HT-29 (cell line): ENCODE measurements at places on chromosomes 7 and 10.
A peak's percentile ranks its signal among the peaks of the same experiment; 100 is the strongest.

DNA sequence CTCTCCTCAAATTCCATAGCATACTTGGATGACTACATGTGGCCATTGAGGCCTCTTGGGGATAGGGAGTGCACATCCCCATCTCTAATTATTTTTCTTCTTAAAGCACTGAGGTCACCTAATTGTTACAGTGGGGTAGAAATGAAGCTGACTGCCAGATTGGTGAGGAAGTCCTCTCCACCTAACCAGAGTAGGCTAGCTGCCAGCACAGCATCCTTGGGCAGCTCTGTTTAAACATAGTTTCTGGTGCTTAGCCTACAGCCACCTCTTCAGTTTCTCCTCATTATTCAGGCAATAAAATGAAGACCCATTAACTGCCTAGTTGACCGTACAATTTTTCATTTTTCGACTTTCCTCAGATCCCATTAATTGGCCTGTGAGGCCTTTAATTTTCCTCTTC lies 104.6 kb downstream of the MLLT10 start:
- DNase-seq, result no peak

DNA sequence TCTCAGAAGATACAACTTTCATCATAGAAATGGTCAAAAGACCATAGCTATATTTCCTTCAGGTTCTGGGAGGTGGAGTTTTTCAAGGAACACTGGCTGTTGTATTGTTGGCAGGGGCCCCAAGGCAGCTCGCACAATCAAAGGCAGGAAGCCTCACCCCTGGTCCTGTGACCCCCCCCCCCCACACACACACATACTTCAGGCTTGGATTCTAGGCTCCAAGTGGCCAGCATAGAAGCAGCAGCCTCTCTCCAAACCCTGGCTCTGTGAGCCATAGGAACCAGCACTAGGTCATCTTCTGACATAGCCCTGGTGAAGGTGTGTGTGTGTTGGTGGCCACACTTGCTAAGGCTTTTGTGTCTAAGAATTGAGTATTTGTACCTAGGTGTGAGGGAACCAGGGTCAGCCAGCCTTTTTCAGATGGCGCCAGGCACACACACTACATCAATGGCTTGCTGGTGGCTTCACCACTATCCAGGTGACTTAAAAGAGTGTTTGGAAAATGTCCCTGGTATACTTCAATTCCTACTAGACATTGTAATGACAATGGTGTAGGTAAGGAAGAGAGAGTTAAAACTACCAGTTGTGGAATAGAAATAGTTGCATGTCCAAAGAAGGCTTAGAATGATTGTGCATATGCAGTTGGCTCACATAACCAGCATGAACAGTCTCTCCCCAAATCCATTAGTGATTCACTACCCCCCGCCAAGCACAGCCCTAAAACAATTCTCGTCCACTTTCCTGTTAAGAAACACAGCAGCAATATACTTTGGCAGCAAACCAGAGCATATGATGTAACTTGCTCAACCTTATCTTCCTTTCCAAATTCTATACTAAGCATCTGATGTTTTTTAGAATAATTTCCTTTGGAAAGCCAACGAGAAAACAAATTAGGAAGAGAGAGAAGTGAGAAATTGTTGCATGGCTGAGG lies 91.3 kb downstream of the AVL9 start:
- DNase-seq, result no peak

- no peak for DNase-seq
Observed at GRCh38 chr7:39686261-39686924, 63.0 kb downstream of the RALA start.

- DNase-seq, result peak; percentile 37
Observed at GRCh38 chr10:27192284-27192683, 37.1 kb downstream of the MASTL start.

DNA sequence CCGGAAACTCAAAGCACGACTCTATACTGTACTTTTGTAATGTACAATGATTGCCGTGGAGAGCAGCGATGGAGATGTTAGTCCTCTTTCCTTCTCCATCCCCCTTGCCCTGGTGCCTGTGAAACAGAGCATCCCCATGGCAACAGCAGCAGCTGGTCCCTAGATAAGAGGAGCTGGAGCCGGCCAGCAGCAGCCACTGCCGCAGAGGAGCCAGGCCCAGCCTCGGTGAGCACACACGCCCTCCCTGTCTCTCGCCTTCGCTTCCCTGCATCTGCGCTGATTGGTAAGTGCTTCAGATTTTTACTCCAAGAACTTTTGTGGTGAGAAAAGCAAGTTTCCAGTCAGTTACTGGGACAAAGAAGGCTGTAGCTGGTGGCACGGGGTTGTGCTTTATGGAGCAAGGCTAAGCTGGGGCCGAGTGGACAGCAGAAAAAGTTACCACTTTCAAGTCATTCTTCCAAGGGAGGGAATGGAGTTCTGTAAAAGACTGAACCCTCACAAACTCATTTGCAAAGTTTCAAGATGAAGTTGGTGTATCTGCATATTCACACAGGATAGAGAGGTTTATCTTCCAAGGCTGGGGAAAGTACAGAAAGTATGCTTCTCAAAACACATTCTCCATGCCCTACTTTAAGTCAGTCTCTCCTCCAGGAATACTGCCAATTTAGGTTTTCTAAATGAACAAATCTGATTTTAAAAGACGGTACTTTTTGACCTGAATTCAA lies at the start of gene PPP1R17:
TSS of gene PPP1R17 (plus strand) at position 192 of the 725 bp plus-strand sequence. CDS start 5,227 bp downstream, outside the sequence.
- no peak for DNase-seq

- DNase-seq, result no peak
Observed at GRCh38 chr7:77427996-77428603, 12.0 kb upstream of the GSAP start.

DNA sequence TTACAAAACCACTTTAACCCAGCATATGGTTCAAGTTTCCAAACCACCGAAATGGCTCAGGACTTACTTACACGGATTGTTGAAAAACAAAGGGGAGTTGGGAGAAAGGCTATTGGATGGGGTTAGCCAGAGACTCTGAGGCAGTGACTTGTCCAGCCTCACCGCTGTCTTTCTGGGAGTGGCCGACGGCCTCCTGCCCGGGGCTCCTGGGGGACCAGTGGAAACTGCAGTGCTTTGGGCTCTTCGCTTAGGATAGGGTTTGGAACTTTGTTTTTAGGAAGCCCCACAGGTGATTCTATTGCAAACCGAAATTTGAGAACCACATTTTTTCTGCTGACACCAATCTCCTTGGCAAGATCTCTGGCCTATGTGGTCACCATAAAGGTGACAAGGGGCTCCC lies 38.1 kb upstream of the R3HCC1L start:
- no peak for DNase-seq

GRCh38 chr10:46514899-46515298 lies 41.6 kb downstream of the GPRIN2 start:
- DNase-seq, result no peak

DNA sequence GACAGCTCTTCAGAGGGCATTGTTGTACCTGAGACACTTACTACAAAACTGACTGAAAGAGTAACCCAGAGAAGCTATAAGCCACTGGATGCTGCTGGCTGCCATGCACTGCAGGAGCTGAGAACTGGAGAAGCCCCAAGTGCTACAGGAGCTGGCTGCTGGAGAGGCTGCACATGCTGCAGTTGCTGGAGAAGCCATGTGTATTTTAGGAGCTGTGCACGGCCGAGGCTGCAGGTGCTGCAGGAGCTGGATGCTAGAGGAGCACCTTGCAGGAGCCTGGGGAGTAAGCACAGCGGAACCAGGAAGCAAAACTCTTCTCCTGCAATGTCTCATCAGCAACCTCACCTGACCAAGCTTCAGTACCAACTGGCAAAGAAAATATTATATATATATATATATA lies 45.5 kb downstream of the STEAP1B start:
- DNase-seq, result no peak

- DNase-seq, result no peak
Observed at GRCh38 chr7:25861601-25862260, 290.3 kb upstream of the NFE2L3 start.

GRCh38 chr7:74037609-74038008 lies 9.6 kb downstream of the ELN start:
- DNase-seq, result no peak

- no peak for DNase-seq
Observed at GRCh38 chr10:78002541-78003288, 26.6 kb downstream of the POLR3A start.

GRCh38 chr10:97928897-97929296 lies 79.3 kb downstream of the GOLGA7B start:
- no peak for DNase-seq

DNA sequence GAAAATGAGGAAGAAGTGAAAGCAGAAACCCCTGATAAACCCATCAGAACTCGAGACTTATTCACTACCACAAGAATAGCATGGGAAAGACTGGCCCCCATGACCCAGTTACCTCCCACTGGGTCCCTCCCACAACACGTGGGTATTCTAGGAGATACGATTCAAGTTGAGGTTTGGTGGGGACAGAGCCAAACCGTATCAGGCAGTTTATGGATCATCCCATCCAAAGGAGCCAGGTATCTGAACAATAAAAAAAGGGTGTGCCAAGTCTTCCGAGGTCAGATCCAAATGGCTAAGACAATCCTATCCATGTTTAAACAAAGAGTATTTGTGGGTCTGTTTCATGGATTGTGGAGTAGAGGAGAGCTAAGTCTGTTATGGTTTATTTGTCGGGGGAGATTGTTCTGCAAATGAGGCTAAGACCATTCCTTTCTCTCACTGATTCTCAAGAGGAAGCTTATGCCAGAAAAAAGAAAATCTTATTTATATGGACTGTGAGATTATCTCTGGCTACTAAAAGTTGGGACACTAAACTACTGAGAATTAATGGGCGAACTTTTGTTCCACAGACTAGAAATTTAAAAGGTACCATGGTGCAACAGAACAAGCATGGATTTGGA lies 203.7 kb downstream of the IPMK start:
- no peak for DNase-seq

DNA sequence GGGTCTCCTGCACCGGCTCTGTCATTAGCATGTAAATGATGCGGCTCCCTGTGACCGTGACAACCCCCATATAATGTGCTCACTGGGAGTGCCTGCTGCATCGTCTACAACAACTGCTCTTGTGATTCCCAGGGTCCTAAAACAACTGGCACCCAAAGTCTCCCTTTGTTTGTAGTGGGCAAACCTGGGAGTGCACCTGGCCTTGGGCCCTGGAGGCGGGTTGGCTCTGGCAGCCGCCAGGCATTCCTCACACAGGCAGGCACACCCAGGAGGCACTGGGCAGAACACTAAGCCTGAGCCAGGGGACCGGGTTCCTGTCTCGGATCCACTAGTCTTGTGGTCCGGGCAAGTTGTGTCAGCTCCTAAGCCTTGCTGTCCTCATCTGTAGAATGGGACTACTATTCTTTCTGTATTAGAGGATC lies 115.5 kb upstream of the GPR26 start:
- DNase-seq, result no peak

DNA sequence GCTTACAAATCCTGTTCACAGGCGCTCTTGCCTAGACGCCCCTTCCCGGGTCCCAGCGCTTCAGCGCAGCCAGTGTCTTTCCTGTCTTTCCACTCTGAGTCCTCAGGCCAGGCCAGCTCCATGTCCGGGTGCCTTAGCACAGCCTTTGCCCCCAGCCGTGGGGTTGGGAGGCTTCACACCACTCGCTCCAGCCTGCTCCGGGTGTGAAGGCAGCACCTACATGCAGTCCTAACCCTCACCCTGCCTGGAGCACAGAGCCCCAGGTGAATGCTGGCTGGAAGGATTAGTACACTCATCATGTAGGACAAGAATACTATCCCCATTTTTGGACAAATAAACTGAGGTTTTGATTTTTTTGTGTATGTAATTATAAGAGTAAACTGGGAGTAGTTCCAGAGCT lies 81.7 kb upstream of the TMEM72 start:
- no peak for DNase-seq

DNA sequence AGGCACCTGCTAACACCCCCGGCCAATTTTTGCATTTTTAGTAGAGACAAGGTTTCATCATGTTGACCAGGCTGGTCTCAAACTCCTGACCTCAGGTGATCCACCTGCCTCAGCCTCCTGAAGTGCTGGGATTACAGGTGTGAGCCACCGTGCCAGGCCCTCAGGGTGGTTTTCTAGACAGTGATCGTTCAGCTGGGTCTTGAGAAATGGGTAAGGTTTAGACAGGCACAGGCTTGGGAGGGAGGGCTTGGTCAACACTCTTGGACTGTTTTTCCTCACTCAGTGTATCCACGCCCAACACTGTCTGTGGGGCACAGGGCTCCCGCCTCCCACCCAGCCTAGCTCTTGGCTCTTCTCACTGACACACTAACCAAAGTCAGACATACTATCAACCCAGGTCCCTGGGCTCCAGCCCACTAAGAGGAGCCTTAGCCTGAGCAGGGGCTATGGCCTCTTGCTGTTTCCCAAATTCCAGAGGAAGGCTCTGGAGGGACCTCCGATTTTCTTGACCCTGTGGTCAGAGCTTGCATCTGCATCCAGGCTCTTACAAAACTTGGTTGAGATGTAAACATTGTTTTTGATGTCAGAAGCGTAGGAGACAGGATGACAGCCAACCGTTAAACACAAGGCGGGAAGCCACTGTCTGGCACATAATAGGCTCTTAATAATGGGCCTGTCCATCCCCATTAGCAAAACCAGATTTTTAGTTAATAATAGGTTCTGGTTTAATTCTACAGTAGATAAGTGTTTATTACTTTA lies 143.9 kb downstream of the PRKAG2 start:
- DNase-seq, result no peak

- DNase-seq, result peak; percentile 90
Observed at GRCh38 chr7:15015545-15016314, 113.2 kb upstream of the DGKB start.

- no peak for DNase-seq
Observed at GRCh38 chr7:55481155-55481554, 91.1 kb downstream of the VOPP1 start.

GRCh38 chr7:21939136-21939857 lies 6.4 kb downstream of the CDCA7L start:
- no peak for DNase-seq

- DNase-seq, result no peak
Observed at GRCh38 chr7:157434231-157434630, 97.4 kb downstream of the DNAJB6 start.
